Left cardiac atrium (tissue), 4 donors: ENCODE measurements at places on chromosomes 3 and 15. TPM values are rescaled to one million over a fixed set of nuclear protein-coding genes. Genes with fewer than 3 reads are reported as not detected.
A peak's percentile ranks its signal among the peaks of the same experiment; 100 is the strongest.

DNA sequence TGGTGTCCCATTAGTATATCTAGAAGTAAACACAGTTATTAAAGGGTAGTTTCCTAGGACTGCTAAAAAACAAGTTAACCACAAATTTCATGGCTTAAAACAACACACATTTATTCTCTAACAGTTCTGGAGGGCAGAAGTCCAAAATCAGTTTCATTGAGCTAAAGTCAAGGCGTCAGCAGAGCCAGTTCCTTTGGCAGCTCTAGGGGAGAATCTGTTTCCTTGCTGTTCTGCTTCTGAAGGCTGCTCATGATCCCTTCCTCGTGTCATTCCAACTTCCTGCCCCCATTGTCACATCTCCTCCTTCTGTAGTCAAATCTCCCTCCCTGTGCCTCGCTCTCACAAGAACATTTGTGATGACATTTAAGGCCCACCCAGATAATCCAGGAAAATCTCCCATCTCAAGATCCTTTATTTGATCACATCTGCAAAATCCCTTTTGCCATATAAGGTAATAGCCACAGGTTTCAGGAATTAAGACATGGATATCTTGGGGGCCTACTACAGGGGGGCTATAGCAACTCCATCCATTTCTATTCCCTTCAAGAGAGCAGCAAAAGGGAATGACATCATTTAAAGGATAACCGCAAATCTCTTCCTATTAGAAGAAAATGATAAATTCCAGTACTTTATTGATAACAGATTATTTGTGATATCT, 50.1 kb downstream of the GPR176 start:
- DNase-seq = no peak

Gene SLC41A3
- 31.1 TPM for total RNA-seq

GRCh38 chr3:161289174-161289573, 68.1 kb downstream of the NMD3 start:
- no peak for DNase-seq

Gene BCHE
- 11.9 TPM for total RNA-seq

DNA sequence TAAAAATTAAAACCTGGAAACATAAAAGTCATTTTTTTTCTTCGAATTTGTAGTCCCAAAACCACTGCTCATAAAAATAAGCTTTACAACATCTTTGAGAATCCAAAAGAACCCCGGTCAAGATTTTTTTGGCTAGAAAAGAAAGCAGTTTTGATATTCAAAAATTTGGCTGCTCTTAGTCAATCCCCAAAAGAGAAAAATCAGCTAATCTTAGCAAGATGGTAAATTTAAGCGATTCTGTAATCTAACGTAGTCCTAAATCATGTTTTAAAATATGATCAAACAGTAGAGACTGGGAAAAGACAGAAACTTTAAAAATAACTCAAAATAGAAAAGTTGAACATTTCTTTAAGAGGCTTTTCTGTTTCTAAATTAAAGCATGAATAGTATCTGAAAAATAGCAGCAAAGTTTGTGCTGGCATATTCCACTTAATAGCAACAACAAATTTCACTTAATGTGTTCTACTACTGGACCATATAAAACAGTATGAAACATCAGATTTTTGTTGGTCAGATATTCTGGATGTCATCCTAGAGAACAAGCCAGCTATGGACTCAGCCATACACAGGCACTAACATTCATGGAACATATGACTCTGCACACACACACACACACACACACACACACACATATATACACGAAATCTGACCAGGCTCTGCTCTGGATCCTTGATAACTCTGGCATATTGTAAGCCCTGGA, 19.1 kb upstream of the NR2F2 start:
- no peak for DNase-seq

GRCh38 chr3:43676441-43676840, 14.3 kb upstream of the ABHD5 start:
- DNase-seq = no peak

GRCh38 chr3:13053420-13053819, 19.8 kb downstream of the IQSEC1 start:
- DNase-seq = no peak

DNA sequence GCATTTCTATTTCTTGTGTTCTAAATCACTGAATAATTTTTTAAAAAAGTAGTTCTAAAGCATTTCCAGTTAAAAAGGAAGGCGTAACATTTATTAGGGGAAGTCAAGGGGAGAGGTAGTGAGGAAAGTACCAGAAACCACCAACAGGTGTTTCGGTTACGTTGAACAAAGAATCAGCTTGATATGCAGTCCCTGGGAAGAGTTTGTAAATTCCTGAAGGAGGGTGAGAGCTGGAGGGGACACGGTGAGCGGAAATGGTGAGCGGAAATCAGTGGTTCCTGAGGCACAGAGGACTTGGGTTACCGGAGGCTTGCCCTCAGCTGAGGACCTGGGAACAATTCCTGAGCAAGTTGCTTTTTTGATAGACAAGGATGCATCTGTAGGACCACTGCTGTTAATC, 17.8 kb downstream of the MAP2K1 start:
- no peak for DNase-seq

GRCh38 chr15:51077221-51078153, 17.2 kb downstream of the TNFAIP8L3 start:
- DNase-seq = peak; percentile 81

DNA sequence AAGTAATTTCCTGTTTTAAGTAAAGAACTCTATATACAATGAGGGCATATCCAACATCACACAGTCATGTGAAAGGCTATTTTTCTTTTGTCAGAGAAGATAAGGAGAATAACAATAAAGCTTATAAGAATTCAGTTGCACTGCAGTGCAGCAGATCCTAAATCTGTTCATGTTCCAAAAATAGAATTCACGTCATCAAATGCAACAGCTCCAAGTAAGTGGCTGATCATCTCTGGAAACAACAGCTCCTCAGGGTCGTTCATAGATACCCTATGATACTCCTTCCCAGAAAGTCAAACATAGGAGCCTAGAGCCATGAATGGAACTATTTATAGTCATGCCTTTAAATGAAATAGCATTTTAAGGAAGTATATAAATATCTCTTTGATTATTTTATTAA, 100.2 kb downstream of the FMN1 start:
- DNase-seq = no peak

GRCh38 chr15:81853150-81853748, 192.6 kb downstream of the MEX3B start:
- no peak for DNase-seq

Gene NMNAT3
- 13.0 TPM for total RNA-seq

DNA sequence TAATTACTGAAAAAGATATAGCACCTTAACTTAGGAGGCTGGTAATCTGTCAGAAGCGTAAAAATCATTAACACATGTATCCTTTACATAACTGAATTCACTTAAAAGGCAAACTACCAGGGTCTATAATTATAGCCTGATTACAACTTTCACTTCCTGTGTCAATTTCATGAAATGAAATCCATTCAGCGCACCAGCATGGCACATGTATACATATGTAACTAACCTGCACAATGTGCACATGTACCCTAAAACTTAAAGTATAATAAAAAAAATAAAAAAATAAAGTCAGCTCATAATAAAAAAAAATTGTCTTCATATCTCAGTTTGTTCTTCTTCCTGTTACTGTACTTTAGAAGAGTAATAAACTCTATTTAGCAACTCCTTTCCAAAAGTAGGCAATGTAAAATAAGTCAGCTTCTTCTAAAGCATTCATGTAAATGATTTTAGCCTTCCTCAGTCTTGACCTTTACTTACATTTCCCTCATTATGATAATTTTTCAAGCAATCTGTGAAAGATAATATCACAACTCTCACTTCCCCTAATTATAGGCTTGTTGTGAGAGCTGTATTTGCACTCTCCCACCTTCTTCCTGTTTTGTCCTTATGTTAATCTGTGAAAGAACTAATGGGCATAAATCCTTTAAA, 50.1 kb downstream of the KBTBD8 start:
- no peak for DNase-seq

Gene SNX22
- 29.8 TPM for total RNA-seq

DNA sequence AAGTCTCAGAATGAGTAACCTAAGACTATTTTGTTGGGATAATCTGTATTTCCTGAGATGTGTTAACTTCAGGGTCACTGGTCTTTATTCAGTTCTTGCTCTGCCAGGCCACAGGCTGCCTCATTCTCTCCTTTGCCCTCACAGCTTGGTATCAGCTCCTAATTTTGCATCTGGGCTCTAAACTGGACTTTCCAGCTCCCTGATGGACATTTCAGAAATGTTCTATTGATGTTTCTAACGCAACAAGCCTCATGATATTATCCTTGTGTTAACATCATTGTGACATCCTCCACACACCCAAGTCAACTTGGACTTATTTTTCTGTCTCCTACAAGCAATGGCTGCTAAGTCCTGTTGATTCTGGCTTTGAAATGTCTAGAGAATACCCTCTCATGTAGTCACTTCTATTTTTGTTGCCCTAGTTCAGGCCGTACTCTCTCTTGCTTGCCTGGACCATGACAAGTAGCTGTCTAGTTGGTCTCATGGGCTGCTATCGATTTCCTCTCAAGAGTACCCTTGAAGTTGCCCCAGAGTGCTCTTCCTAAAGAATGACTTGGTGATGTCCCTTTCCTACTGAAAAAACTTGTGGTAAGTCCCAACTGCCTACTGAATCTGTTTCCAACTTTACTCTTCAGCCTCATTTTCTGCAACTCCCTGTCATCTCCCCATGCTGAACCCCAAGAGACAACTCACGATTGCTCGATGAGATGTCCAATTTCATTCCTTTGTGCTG, 52.7 kb downstream of the CHST2 start:
- no peak for DNase-seq

- DNase-seq = no peak
Measured at GRCh38 chr3:58200846-58201355, 9.9 kb downstream of the DNASE1L3 start.

DNA sequence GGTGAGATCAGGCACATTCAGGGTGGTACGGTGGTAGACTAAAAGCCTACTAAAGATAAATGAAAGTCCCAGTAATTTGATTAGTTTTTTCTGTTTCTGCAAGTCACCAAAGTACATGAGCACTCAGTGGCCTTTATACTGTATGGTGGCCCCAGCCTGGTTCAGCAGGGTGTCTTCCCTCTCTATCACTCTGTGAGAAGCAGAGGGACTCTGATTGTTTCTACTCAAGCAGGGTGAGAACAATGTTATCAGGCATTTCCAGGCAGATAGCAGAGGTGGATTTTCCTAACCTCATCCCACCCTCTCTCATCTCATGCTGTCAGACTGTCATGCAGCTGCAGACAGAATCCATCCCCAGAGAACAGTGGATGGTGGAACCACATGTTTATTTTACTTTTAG, 71.5 kb upstream of the BFSP2 start:
- no peak for DNase-seq

GRCh38 chr15:20356444-20356910, 185.1 kb downstream of the GOLGA6L6 start:
- DNase-seq = peak; percentile 61

- peak; percentile 68 for DNase-seq
Measured at GRCh38 chr3:177824190-177824786, 627.0 kb upstream of the TBL1XR1 start.

- peak; percentile 71 for DNase-seq
Measured at GRCh38 chr3:24521420-24522145, 26.9 kb upstream of the THRB start.

DNA sequence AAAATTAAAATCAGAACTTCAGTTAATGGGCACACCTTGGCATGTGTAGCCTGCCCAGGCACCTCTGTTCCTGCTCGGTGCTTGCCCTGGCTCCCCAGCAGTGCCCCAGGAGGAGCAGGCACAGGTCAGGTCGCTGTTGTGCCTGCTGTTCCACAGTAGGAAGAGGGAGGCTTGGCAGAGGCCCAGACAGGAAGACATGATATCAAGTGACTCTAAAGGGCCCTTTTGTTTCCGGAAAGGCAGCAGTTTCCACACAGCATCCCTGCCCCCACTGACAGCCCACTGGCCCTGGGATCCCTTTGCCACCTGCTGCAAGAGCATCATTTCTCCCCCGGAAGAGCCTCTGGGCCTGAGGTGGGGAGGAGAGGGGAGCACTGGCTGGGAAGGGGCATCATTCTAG, 40.5 kb upstream of the HES1 start:
- DNase-seq = peak; percentile 87

DNA sequence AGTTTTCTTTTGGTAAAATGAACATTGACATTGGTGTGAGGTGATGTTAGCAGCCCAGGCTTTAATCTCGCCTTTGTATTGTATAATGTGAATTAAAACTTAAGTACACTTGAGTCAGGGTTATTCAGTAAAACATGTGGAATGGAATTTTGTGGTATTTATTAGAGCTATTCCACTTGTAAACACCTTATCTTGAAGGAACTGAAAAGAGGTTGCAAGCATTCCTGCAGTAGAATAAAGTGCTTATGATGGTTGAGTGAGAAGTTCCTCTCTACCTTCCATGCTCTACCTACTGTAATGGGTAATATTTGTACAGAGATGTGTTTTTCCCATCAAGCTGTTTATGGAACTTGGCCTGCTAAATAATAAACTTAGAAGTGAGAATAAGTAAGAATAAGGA, 36.1 kb downstream of the HMG20A start:
- no peak for DNase-seq

DNA sequence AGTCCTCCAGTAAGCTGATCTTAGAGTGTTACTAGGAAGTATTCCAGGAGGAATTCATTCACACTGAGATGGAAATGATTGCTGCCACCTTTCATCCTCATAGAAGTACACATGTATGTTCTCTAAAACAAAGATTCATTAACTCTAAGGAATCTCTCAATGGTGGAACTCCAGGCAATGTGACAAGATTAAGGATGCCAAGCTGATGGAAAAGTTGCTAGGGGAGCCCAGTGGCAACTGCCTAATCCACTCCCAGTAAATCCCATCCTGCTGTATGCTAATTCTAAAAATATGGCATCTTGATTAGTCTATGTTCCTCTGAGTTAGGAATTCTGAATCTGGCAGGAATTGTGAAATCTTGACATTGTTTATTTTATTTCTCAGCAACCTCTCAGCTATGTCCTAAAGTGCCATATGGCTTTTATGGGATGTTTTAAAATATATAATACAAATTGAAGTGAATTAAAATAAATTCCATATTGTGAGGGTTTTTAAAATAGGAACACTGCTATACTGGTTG, 210.0 kb upstream of the TRIM42 start:
- no peak for DNase-seq

- no peak for DNase-seq
Measured at GRCh38 chr15:32977506-32977905, 217.0 kb downstream of the FMN1 start.

Gene PHC3
- total RNA-seq = 53.0 TPM
